ENCODE measurements at places on chromosomes 2 and 18.

DNA sequence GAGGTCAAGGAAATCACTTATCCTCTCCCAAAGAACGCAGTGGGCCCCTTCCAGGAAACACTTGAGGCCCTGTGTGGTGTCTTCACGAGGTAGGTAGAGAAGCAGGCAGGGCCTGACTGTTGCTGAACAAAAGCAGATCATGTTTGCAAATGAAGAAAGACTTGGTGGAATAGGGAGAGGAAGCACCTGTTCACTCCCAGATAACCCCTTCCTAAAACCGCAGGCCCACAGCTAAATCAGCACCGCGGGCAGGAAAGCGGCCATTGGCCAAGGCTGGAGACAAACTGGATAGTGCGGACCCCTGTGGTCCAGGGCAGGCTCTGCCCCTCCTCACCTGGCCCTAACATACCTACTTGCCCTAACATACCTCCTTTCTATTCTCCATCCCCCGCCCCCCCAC, 64.9 kb upstream of the KLHL29 start:
- DNase-seq = no peak

- DNase-seq = no peak
Measured at GRCh38 chr2:205902041-205902899, 183.7 kb downstream of the INO80D start.

DNA sequence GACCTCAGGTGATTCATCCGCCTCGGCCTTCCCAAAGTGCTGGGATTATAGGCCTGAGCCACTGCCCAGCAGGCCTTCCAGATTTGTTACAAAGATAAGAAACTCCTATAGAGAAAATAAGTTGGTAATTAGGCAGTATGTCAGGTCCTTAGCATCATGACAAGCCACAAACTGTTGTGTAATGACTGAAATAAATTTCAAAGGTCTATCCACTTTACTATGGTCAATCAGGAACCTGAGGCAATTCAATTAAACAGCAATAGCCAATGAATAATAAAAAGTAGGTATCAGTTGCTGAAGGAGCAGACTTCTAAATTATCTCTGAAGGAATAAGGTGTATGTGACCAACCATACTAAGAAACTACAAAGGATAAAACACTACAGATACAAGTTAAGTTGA, 62.4 kb upstream of the ATIC start:
- no peak for DNase-seq

- peak; percentile 88 for DNase-seq
Measured at GRCh38 chr2:152549423-152549822, 167.8 kb downstream of the PRPF40A start.

GRCh38 chr2:239720361-239721360, 304.5 kb downstream of the NDUFA10 start:
- DNase-seq = no peak

DNA sequence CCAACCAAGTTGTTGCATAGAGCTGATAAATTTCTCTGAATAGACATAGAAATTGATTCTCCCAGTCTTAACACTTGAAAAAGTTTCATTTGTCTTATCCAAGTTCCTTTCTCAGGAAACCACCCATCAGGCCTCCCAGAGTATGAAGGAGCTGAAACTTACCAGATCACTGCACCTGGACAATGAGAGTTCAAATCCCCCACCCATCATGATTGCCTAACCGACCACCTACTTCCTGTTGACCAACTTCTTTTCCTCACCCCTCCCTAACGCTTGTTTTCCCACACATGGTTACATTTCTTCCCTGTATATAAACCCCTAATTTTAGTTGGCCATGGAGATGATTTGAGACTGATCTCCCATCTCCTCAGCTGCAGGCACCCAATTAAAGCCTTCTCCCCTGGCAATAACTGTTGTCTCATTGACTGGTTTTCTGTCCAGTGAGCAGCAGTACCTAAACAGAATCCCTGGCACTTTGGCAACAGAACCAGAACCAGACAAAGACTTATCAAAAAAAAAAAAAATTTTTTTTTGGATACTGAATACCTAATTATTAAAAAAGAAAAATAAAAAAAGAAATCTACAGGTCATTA, 103.0 kb downstream of the SPIRE1 start:
- DNase-seq = no peak
